ENCODE measurements at places on chromosomes 1 and 21. TPM values are rescaled to one million over a fixed set of nuclear protein-coding genes. Genes with fewer than 3 reads are reported as not detected.

Gene PRPF38A
- total RNA-seq = 19.2 TPM

Gene ZNF691
- total RNA-seq = 10.6 TPM

Gene FOXJ3
- 14.4 TPM for total RNA-seq

Gene TSPAN2
- total RNA-seq = not detected

Gene FAM72B
- total RNA-seq = 12.3 TPM

Gene DNAJC28
- total RNA-seq = 1.5 TPM

Gene RAB42
- total RNA-seq = 7.4 TPM

Gene S100A3
- total RNA-seq = 11.6 TPM

Gene MYBPH
- total RNA-seq = not detected

Gene YBX1
- total RNA-seq = 951 TPM

Gene HES3
- not detected for total RNA-seq

Gene OR14K1
- not detected for total RNA-seq

Gene GPR25
- not detected for total RNA-seq

Gene CD244
- total RNA-seq = not detected

Gene C1orf105
- not detected for total RNA-seq

Gene IL10
- not detected for total RNA-seq

Gene OR2G6
- total RNA-seq = not detected

Gene PAPPA2
- total RNA-seq = 0.30 TPM

Gene LCK
- total RNA-seq = not detected

Gene TMCO1
- total RNA-seq = 55.0 TPM

Gene FAM89A
- 5.1 TPM for total RNA-seq

Gene WNT4
- not detected for total RNA-seq

Gene CRTC2
- 10.9 TPM for total RNA-seq

Gene KIF26B
- total RNA-seq = 0.59 TPM

Gene TEX35
- total RNA-seq = not detected

Gene ADORA1
- total RNA-seq = under 0.01 TPM

Gene WDR64
- not detected for total RNA-seq

Gene TLCD4
- 0.84 TPM for total RNA-seq

Gene CYP4A11
- total RNA-seq = not detected

All from bronchus fibroblast of lung (primary cell).